ENCODE measurements at places on chromosomes 13 and 19. TPM values are rescaled to one million over a fixed set of nuclear protein-coding genes. Genes with fewer than 3 reads are reported as not detected.

ZNF506 gene
- total RNA-seq = 14.9 TPM

HIPK4 gene
- 0.14 TPM for total RNA-seq

YJEFN3 gene
- total RNA-seq = 10.4 TPM

DEDD2 gene
- 78.3 TPM for total RNA-seq

NCR1 gene
- not detected for total RNA-seq

PNMA8C gene
- not detected for total RNA-seq

CD209 gene
- not detected for total RNA-seq

DNA sequence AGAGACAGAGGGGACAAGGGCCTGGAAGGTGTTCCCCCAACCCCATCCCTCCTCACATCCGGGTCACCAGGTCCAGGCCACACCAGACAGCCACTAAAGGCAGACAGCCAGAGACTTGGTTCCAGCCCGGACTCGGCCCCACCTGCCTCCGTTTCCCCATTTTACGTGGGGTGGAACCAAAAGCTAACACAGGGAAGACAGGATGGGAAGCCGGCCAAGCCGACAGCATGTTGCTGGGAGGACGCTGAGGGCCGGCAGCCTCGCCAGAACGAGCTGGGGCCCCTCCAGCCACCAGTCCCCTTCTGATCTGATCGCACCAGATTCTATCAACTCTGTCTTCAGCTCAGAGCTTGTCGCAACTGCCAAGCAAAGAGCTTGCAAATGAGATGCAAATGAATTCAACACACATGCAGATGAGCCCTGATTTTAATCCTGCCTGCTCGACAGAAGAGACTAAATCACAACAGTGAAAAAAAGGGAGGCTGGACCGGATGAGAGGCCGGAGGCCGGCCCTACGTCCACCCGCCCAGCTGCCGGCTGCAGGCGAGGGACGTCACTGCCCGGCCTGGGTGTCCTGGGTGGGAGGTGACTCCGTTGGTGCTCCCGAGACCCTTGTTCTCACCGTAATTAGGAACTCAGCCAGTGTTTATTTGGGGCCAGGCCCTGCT lies 17.5 kb upstream of the SHC2 start:
- peaks cover 5% of the 10 kb centered on the region for H3K36me3 ChIP-seq
- no peak overlapping the region for H3K4me3 ChIP-seq
- H3K27me3 ChIP-seq = peaks cover 38% of the 10 kb centered on the region
- no peak for DNase-seq
- no peak overlapping the region for H3K27ac ChIP-seq

- peak overlapping the region; percentile 49 for H3K4me3 ChIP-seq
- peak overlapping the region; percentile 81 for H3K27ac ChIP-seq
- peaks cover 50% of the 10 kb centered on the region for H3K4me1 ChIP-seq
- H3K27me3 ChIP-seq = no peaks in the 10 kb centered on the region
These were observed 46.0 kb downstream of the DNM2 start for GRCh38 chr19:10763828-10764339.

DNA sequence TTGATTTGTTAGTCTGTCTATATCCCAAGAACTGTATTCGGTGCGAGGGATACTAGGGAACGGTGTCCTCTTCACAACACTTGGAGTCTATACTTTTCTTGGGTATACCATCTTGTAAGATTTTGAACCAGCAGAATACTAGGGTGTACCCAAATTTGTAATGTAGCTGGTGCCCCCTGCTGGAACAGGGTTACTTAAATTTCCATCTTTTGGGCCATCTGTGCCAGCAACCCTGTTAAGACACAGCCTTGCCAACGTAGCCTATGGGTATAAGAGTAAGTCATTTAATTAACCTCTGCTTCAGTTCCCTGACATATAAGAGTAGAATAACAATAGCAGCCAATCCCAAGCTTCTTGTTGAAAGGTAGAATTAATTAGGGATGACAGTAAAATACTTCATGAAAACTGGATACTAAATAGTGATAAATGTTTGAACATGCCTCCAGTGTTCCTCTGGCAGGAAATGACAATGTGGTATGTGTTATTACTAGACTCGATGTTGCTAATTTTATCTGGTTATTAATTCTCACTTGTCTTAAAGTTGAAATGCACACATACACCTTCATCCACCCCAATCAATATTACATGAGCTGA lies 607.6 kb downstream of the FGF9 start:
- H3K4me1 ChIP-seq = no peaks in the 10 kb centered on the region
- H3K36me3 ChIP-seq = no peaks in the 10 kb centered on the region
- no peak overlapping the region for H3K4me3 ChIP-seq
- no peaks in the 10 kb centered on the region for H3K27me3 ChIP-seq

DNA sequence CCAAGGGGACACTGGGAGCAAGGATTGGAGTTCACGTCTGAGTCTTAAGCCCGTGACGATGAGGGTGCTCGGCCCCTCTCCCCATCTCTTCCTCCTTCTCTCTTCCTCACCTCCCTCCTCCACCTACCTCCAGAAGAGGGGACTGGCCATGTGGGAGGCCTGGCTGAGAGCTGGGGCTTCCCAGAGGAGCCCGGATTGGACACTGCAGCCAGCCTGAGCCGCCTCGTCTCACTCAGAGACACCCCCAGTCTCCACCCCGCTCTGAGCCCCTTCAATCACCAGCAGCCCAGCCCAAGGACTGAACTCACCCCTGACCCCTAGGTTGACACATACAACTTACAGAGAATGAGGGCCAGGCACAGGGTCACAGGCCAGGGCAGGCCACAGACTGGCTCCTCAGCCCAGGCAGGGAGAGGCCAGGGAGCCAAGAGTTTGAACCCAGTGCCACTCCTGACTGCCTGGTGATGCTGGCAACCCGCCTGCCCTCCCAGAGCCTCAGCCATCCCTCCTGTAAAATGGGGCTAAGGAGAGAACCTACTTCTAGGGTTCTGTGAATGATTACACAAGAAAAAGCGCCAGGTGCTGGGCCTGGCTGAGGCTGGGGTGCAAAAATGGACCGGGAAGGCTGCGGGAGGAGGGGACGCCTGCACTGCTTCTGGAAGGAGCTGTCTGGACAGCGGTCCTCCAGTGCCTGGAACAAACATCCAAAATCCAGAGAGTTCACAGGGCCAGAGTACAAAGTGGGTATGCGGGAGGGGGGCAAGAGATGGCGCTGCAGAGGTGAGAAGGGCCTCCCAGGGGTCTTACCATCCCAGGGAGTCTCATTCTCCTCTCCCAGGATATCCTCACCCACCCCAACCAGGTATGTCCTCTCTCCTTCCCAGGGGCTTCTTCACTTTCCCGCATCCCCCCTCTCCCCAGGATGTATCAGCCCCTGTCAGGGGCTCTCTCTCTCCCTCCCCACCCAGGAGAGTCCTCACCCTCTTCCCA lies 1.1 kb downstream of the CD79A start:
- peaks cover 17% of the 10 kb centered on the region for H3K36me3 ChIP-seq
- no peak overlapping the region for H3K27ac ChIP-seq
- no peak for DNase-seq
- H3K27me3 ChIP-seq = peaks cover 16% of the 10 kb centered on the region

GRCh38 chr19:7159105-7159933 lies 89.8 kb downstream of the ZNF557 start:
- no peak overlapping the region for H3K4me3 ChIP-seq
- no peaks in the 10 kb centered on the region for H3K4me1 ChIP-seq
- DNase-seq = no peak
- no peak overlapping the region for H3K27ac ChIP-seq
- H3K27me3 ChIP-seq = no peaks in the 10 kb centered on the region

- H3K4me3 ChIP-seq = peak overlapping the region; percentile 9
- H3K36me3 ChIP-seq = no peaks in the 10 kb centered on the region
- H3K27me3 ChIP-seq = no peaks in the 10 kb centered on the region
- peak overlapping the region; percentile 71 for H3K27ac ChIP-seq
These were observed 49.0 kb upstream of the FRY start for GRCh38 chr13:31982540-31982939.

GRCh38 chr13:100409132-100409531 lies 179.5 kb downstream of the GGACT start:
- no peaks in the 10 kb centered on the region for H3K36me3 ChIP-seq
- no peak overlapping the region for H3K4me3 ChIP-seq
- DNase-seq = no peak
- H3K27ac ChIP-seq = no peak overlapping the region
- peaks cover 7% of the 10 kb centered on the region for H3K4me1 ChIP-seq
- no peaks in the 10 kb centered on the region for H3K27me3 ChIP-seq

DNA sequence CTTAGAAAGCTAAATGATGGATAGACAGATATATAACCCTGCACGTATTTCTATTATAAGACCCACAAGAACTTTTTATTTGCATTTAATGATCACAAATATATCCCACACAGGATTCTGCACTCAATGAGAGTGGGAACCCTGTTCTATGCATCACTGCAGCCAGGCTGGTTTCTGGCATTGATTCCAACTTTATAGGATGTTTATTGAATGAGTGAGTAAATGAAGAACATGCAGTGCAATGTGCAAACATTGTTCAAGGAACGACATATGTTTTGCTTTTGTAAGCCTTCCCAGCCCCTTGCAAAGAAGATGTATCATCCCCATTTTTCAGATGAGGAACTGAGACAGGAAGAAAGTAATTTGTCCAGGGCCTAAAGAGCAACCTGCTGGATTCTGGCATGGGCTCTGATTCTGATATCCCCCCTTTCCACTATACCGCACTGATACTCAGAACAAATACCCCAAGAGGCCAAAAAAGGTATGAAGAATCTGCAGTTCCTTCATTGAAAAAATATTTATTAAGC lies 246.3 kb downstream of the LACC1 start:
- H3K4me1 ChIP-seq = peaks cover under 1% of the 10 kb centered on the region
- DNase-seq = no peak
- H3K27ac ChIP-seq = no peak overlapping the region
- no peaks in the 10 kb centered on the region for H3K36me3 ChIP-seq
- no peaks in the 10 kb centered on the region for H3K27me3 ChIP-seq
- H3K4me3 ChIP-seq = no peak overlapping the region

GRCh38 chr13:42495255-42495654 lies 78.7 kb upstream of the TNFSF11 start:
- DNase-seq = no peak
- H3K4me1 ChIP-seq = peaks cover 18% of the 10 kb centered on the region
- no peaks in the 10 kb centered on the region for H3K27me3 ChIP-seq

All from Calu3 (cell line).